Heart right ventricle (tissue), 16 donors: ENCODE measurements at places on chromosomes 16 and 17. TPM values are rescaled to one million over a fixed set of nuclear protein-coding genes. Genes with fewer than 3 reads are reported as not detected.

The TNS4 gene
- not detected for polyA plus RNA-seq

DNA sequence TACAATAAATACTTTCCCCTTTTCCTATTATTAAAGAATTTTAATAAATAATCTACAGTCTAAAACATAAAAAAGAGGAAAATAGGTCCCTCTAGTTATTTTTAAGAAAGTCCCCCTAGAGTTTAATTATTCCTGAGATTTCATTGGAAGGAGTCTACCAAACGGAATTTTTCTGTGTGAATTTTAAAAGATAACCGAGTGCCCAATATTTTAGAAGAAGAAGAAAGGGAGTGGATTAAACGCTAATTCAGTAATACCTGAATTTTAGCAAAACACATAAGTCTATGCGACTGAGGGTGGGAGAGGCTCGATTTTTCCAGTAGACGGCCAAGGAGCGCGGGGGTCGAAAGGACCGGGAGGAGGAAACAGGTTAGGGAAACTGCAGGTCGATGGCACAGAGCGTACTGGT lies 2.2 kb downstream of the HOXB2 start:
- DNase-seq: no peak

DNA sequence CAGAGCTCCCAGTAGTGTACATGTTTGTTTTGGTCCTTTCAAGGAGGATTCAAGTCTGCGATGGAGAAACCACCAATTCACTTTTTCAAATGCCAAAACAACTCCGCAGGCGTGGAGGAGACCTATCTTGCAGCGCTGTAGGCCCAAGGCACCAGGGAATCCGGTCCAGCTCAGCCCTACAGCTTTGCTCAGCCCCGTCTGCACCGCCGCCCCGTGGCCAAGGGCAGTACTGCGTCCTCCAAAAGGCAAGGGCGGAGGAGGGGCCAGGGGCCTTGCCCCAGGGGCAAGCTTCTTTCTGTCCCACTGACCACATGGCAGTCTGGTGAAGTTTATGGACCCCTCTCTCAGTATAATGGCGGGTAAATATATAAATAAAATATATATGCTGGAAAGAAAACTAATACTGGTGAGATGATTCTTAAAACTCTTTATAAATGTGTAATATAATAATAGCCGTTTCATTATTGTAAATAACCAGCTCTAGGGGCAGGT lies 709 bp upstream of the CD300LG start:
- peak; percentile 87 for DNase-seq

DNA sequence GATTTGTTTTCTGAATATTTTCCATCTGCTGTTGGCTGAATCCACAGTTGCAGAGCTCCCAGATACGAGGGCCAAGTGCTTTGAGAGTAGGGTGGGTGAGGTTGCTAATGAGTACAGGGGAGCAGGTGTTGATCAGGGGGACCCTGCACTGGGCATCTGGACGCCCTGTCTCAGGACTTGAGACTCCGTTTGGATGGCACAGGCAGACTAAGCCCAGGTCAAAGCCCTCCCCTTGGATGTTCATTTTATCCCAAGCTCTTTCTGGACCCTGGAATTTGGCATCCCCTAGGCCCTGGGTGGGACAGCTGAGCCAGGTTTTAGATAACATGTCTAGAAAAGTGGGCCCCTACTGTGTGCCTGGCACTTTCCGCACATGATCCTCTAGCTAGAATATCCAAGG lies 12.1 kb downstream of the USP6 start:
- DNase-seq: no peak

GRCh38 chr17:2436316-2436905 lies 35.6 kb upstream of the MNT start:
- DNase-seq: no peak

GRCh38 chr17:49013311-49014213 lies 16.4 kb downstream of the IGF2BP1 start:
- DNase-seq: no peak

DNA sequence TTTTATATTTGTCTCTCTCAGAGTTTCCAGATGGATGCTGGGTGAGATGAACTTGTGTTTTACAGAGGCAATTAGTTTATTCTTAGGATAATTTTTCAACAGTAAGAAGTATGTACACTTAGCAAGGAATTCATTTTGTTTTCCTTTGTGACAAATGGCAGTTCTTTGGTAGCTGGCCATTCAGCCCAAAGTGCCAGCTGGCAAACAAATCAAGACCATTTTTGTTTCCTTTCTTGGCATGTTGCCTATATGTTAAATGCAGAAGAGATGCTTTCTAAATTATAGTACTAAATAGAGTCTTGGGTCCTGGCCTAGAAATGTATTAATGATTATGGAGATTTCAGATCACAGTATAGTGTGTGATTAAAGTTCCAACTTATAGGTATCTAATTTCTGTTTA lies 337.1 kb downstream of the CNTNAP4 start:
- no peak for DNase-seq

- no peak for DNase-seq
These were observed 121.0 kb upstream of the NLRP1 start for GRCh38 chr17:5705081-5705875.

The IGFALS gene
- 0.59 TPM for polyA plus RNA-seq

- no peak for DNase-seq
These were observed 3.9 kb upstream of the ADCY9 start for GRCh38 chr16:4120176-4120575.

The FNDC8 gene
- not detected for polyA plus RNA-seq

The CBLN1 gene
- 2.3 TPM for polyA plus RNA-seq

DNA sequence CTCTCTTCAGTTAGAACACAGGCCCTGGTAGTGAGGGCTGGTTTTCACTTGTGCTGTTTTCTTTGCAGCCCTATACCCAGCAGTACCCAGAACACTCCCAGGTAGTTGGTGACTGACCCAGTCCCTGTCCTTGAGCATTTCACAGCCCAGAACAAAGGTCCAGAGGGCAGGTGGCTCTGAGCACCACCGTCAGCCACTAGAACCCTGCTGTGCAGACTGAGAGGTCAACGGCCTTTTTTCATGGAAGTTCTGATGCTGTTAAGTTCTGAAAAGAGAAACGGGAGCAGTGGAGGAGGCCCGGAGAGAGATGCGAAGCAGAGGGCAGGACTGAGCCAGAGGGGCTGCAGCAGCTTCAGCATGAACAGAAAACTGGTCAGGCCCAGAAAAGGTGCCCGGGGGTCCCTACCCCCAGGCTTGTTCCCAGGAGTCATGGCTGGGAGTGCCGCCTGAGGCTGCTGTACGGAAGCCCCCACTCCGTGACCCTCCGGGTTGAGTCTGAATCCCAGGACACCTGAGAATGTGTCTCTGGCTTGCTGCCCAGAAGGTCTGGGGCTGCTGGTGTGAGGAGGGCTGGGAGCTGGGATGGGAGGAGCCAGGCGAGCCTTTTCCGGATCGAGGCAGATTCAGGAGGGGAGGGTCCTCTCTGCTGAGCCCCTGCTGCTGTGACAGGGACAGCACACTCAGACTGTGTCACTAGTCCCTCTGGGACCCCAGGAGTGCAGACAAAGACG lies 8.7 kb downstream of the ZNF276 start:
- DNase-seq: no peak

- DNase-seq: no peak
These were observed 17.7 kb downstream of the NLRC5 start for GRCh38 chr16:57007050-57007449.

GRCh38 chr17:10417431-10417830 lies 4.3 kb downstream of the MYH8 start:
- no peak for DNase-seq

DNA sequence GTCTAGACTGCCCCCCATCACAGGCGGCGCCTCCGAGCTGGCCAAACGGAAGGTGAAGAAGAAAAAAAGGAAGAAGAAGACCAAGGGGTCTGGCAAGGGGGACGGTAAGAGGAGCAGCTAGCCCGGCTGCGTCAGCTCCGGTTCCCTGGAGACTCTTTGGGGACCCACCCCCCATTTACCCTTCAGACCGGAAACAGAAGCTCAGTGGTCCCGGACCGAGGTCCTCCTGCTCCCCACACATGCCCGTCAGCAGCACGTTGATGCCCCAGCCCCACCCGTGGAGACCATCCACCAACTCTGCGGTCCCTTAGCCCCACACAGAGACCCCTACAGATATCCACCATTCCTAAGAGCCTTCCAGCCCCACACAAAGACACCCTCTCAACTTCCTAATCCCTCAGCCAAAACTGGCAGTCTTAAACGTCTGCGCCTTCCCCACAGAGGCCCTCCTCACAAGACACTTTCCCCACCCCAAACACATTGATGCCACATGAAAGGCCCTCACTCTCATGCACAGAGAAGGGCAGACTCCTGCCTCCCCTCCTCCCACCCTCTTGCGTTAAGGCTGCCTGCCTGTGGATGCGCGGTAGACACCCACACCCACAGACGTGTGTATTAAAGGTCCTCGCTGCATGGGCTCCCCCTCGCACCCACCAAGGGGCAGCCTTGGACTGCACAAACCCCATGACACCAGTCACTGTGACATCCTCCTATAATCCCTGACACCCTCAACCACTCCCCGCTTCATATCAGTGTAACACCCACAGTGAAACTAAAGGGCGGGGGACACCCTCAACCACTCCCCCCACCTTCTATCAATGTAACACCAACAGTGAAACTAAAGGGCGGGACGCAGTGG lies 58.2 kb upstream of the RPH3AL start:
- DNase-seq: no peak

DNA sequence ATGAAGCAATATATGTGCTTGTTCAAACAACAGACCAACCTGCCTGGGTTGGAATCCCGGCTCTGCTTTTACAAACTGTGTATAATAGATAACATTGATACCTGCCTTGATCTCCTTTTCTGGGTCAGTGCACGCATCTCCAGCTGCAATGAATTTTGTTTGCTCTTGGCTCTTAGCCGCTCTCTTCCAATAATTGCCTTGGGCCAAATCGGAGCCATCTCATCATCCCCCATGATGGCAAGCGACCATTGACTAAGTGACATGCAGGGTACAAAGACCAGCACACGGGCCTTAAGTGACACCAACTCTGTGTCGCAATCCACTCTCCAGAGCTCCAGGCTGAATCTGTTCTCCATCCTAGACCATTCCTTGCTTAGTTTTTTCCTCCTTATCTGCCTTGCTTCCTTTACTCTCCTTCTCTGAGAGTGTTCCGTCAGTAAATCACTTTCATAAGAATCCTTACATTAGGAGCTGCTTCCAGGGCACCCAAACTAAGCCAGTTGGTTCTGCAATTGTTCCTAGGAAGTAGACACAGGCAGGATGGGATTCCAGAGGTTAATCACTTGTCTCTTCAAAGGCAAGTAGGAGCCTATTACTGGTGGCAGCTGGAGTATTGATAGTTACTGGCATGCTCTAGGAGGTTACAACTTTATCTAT lies 134.2 kb downstream of the ABCA8 start:
- no peak for DNase-seq

DNA sequence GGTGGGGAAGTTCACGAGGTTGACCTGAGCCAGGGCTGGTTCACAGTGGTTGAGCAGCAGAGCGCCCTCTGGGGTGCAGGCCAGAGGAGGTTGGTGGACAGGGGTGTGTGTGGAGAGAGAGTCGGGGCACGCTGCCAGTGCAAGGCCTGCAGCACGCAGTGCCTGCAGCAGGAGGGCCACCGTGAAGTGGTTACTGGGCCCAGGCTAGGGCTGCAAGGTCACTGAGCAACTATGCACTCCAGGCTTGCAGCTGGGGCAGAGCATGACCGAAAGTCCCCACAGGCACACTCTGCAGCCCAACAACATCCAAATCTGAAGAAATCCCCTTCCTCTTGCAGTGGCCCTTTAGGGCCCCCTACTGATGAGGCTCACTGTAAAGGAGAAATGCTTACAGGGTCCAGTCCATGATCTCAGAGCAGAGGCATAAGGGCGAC lies 89.1 kb upstream of the NOL11 start:
- no peak for DNase-seq

GRCh38 chr17:64964796-64965195 lies 45.5 kb upstream of the LRRC37A3 start:
- no peak for DNase-seq

DNA sequence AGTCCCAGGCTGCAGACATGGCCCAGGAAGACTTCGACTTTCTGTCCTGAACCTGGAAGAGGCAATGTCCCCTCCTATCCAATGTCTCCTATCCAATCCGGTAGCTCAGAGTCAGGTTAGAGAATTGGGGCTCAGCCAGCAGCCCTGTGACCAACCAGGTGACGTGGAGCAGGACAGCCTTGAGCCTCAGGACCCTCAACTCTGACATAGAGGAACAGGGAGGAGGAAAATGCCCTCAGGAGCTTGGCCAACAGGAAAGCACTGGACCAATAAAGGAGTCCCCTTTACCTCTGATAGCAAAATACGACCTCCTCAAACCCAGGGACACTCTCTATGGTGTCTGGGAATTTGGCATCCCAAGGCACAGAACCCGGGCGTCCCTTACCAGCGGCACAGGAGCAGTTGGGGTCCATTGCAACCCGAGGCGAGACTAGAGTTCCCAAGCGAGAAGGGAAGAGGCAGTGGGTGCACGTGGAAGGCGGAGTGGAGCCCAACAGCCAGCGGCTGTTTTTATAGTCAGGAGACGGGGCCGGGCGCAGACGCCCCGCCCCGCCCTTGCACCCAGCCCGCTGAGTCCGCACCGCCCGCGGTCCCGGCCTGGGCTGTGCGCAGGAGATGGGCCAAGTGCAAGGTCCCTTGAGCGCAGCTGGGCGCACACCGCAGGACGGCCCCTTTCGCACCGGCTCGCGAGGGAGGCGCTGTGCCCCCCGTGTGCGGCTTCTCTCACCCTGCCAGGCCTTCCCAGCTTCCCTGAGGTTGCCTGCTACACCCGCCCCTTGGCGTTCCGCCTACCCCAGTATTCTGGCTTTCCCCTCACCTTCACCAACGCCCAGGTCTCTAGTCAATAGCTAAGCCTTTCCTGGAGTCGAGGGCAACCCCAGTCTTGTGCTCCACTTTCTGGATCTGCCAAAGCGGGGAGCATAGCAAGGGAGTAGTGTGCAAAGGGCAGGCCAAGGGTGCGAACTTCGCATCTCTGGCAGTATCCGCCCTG lies at the start of gene MT1G:
Gene MT1G, minus strand, starts transcription at position 485 of the 991 bp plus-strand sequence. Its CDS starts 72 bp downstream, at position 413.
- DNase-seq: peak; percentile 37

GRCh38 chr16:57367116-57367752 lies 5.1 kb upstream of the CX3CL1 start:
- DNase-seq: no peak

The MT1G gene
- polyA plus RNA-seq: 3.6 TPM

The SALL1 gene
- polyA plus RNA-seq: 0.25 TPM

The P2RX5 gene
- polyA plus RNA-seq: 56.6 TPM

GRCh38 chr16:53534206-53534605 lies 31.2 kb upstream of the AKTIP start:
- DNase-seq: no peak

GRCh38 chr16:75044800-75045361 lies 46.1 kb downstream of the ZNRF1 start:
- DNase-seq: peak; percentile 83

The ABCA9 gene
- 3.8 TPM for polyA plus RNA-seq

GRCh38 chr17:66749217-66749832 lies 85.6 kb upstream of the CACNG5 start:
- DNase-seq: no peak

DNA sequence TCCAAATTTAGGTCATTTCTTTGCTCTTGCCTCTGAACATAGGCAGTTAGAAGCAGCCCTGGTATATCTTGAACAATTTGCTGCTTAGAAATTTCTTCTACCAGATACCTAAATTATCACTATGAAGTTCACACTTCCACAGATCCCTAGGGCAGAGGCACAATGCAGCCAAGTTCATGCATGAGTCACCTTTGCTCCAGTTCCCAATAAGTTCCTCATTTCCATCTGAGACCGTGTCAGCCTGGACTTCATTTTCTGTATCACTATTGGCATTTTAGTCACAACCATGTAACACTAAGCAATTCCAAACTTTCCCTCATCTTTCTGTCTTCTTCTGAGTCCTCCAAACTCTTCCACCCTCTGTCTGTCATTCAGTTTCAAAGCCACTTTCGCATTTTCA lies 45.0 kb downstream of the KCNJ16 start:
- no peak for DNase-seq

The MSLN gene
- not detected for polyA plus RNA-seq

- no peak for DNase-seq
These were observed 189.7 kb downstream of the SNX29 start for GRCh38 chr16:12166271-12166670.

The WNT3 gene
- polyA plus RNA-seq: 0.66 TPM

The ICAM2 gene
- polyA plus RNA-seq: 117 TPM
